ENCODE measurements at places on chromosomes 5 and 9. TPM values are rescaled to one million over a fixed set of nuclear protein-coding genes. Genes with fewer than 3 reads are reported as not detected.

The AK8 gene
- total RNA-seq, result 0.98 TPM

The CDH12 gene
- 0.09 TPM for total RNA-seq

The LRRC8A gene
- 61.8 TPM for total RNA-seq

The LOX gene
- 9.9 TPM for total RNA-seq

The BDP1 gene
- 16.3 TPM for total RNA-seq

The CHSY3 gene
- 3.1 TPM for total RNA-seq

The GHR gene
- 4.4 TPM for total RNA-seq
